ENCODE measurements at places on chromosomes 7 and 10.

- no peak for DNase-seq
Observed at GRCh38 chr10:19749185-19749729, 67.0 kb upstream of the PLXDC2 start.

- no peak for DNase-seq
Observed at GRCh38 chr7:74404741-74405140, 49.0 kb upstream of the GTF2IRD1 start.

DNA sequence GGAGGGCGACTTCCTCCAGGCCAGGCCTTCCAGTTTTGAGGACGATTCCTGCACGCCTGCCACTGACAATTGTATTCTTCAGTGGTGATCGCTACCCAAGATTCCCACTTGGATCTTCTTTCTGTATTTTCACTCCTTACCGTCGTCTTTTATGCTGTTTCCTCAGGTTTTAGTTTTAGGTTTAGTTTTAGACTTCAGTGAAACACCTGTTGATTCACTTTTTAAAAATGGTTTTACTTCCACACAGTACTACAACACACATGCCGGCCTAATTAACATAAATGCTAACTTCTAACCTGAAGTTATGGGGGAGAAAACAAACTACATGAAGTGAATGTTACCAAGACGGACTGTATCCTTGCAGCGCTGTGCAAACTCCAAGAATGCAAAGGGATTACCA lies 530.6 kb upstream of the MGMT start:
- no peak for DNase-seq

DNA sequence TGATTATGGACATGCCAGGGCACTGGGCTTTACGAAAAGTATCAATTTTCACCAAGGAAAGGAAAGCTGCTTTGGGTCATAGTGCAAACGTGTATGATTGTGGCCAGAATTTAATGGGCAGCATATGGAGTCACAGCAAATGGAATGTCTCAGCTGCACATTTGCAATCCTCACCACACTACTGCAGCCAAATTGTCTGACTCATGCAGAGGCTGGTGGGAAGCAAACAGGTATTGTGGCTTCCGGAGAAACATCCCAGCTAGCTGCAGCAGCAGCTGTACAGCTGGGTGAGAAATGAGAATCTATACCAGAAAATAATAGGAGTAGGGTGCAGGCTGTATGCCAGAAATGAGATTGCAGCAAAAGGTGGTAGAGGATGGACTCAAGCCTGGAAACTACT lies 374.7 kb upstream of the VWC2 start:
- DNase-seq: no peak

- DNase-seq: no peak
Observed at GRCh38 chr7:93062599-93062998, 55.2 kb downstream of the SAMD9 start.
